ENCODE measurements at places on chromosomes 11 and 22. TPM values are rescaled to one million over a fixed set of nuclear protein-coding genes. Genes with fewer than 3 reads are reported as not detected.

Gene MRGPRX3
- total RNA-seq = not detected

Gene TMPRSS5
- total RNA-seq = 2.1 TPM

DNA sequence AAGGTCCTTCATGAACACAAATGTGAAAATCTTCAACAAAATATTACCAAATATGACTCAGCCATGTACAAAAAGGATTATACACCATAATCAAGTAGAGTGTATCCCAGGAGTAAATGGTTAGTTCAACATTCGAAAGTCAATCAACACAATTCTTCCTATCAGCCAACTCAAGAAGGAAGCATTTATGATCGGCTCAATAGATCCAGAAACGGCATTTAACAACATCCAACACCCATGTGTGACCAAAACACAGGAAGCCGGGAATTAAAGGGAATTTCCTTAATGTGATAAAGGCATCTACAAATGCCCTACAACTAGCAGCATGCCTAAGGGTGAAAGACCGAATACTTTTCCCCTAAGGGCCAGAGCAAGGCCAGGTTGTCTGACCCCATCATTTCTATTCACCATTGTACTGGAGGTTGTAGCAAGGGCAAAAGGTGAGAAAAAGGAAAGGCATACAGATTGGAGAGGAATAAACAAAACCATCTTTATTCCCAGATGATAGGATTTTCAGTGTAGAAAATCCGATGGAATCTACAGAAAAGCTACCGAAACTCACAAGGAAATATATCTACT lies 69.9 kb upstream of the CLDN5 start:
- no peak for DNase-seq

Gene MPPED1
- total RNA-seq = not detected
